Heart right ventricle (tissue), 16 donors: ENCODE measurements at places on chromosomes 1 and 21. TPM values are rescaled to one million over a fixed set of nuclear protein-coding genes. Genes with fewer than 3 reads are reported as not detected.

GRCh38 chr1:68919075-68919474, 422.2 kb upstream of the DEPDC1 start:
- DNase-seq: no peak

DNA sequence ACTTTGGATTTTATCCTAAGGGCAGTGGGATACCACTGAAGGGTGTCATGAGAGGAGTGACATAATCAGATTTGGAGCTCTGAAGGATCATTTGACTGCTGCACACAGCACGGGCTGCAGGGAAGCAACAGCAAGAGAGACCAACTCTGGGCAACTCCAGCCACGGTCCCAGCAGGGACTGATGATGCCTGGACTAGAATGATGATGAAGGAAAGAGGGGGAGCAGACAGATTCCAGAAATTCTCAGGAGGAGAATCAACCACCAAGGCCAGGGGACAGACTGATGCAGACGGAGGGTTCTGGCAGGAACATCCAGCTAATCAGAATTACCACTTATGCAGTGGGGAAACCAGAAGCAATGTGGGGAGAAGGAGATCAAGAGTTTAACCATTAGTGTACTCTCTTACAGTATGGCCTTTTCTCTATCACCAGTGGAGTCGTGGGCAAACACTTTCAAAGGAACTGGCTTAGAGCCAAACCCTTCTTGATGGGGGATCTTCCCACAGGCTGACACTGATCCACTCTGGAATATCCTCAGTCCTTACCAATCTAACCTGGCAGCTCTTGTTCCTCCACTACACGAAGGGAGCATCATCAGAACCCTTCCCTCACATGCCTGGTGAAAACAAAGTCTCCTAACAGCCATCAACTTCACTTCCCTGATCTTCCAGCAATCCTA, 3.3 kb downstream of the URB1 start:
- DNase-seq: no peak

DNA sequence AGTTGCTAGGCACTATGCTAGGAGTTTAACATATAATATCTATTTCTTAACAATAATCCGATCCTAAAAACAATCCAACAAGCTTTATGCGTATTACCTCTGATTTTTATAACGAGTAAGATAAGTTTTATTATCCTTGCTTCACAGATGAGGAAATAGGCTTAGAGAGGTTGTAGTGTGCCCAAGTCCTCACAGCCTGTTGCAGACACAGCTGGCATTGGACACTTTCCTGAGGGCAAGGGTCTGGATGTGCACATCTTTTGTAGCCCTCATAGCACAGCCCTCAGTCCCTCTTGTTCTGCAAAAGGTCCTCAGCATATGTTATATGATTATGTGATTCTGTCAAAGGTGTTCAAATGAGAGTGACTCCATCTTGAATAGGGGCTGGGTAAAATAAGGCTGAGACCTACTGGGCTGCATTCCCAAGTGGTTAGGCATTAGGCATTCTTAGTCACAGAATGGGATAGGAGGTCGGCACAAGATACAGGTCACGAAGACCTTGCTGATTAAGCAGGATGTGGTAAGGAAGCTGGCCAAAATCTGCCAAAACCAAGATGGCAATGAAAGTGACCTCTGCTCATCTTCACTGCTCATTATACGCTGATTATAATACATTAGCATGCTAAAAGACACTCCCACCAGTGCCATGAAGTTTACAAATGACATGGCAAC, 75.7 kb upstream of the F3 start:
- no peak for DNase-seq

- DNase-seq: peak; percentile 47
Observed at GRCh38 chr1:9293533-9294404, 1.1 kb downstream of the SPSB1 start.

TMEM82 gene
- total RNA-seq: not detected

GRCh38 chr1:81617308-81617967, 183.3 kb upstream of the ADGRL2 start:
- DNase-seq: no peak

DNA sequence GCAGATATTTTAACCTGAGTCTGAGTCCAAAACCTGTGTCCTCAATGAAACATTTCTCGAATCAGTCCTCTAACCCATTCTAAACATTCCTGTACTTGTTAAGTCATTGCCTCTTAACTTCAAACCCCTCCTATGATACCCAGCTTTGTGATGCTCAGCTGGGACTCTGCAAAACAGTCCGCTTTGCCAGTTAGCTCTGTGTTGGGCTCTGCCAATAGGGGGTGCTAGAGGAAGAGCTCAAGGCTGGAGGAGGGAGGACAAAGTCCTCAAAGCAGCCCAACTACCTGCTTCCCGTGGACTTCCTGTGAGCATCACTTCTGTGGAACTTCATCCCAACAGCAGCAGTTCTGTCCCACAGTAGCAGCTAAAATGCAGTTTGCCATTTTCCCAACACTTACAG, 38.1 kb upstream of the SYT14 start:
- DNase-seq: no peak

DNA sequence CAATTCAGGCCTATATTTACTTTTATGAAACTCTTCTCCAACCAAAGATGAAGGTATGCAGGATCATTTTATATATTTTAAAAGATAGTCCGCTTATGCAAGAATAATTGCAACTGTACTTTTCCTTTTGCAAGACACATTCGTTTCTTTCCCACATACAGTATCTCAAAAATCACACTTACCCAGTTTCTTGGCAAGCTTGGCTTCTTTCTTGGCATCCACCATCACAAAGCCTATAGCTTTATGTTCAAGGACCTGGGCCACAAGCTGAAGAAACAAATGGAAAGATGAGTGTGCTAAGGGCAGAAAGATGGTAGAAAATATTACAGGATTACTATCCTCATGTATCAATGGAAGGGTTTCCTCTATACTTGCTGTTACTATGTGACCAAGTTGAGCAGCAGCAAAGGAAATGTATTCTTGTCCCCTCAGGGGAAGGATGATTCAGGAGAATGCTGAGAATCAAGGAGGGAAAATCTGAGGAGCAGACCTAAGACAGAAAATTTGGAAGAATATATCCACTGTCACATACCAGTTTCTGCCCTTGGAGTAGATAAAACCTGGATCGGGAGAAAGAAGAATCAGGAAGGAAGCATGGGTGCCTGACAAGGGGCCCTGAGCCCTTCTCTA, 23.8 kb downstream of the CASQ2 start:
- DNase-seq: no peak

HPDL gene
- not detected for total RNA-seq

- no peak for DNase-seq
Observed at GRCh38 chr1:172720339-172720738, 61.4 kb downstream of the FASLG start.

DNA sequence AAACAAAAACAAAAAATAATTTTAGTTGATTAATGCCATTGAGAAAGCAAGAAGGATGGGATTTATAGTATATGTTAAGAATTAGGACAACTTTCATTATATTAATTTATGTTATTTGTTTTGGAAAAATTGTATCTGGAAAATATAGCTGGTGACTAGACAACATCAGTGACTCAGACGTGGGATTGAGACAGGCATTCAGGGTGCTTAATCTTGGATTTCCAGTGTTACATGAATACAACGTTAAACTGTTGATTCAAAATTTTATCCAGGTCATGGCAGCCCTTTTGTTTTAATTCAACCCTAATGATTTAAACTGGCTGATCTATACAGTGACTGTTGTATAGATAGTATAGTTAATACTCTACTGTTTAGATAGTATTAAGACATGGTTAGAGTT, 827.1 kb upstream of the B3GALT2 start:
- no peak for DNase-seq

DNA sequence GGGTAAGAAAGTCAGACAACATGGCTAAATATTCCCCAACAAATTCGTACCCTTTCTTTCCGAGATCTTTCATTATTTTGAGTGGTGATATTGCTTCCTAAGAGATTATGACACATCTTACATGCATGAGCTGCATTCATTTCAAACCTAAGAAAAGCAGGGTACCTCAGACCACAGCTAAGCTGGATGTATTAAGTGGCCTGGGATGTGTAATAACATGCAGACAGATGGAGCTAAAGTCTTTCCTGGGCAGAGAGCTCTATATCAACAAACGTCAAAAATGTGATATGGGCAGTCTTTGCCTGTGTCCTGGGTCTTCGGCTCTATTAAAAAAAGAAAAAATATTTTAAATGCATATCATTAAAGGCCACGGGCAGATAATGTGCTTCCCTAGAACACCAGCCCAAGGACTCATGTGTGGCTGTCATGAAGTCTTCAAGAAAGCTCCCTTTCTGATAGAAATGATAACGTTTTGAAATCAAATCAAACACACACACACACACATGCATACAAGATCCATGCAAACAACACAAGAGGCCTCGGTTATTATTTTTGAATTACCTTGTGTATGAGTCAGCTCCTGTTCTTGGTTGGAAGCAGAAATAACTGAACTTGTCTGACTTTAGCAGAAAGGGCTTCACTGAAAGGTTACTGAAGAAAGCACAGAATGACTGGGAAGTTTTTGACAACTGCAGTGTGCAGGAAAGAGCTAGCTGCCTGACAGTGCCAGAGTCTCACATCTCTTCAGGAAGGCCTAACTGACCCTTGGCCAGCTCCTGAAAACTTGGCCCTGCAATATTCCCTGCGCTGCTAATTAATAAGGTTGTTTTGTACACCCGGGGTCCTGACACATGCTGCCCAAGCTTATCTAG, 231.2 kb downstream of the DSCAM start:
- DNase-seq: no peak

TMEM240 gene
- total RNA-seq: 5.2 TPM

DNA sequence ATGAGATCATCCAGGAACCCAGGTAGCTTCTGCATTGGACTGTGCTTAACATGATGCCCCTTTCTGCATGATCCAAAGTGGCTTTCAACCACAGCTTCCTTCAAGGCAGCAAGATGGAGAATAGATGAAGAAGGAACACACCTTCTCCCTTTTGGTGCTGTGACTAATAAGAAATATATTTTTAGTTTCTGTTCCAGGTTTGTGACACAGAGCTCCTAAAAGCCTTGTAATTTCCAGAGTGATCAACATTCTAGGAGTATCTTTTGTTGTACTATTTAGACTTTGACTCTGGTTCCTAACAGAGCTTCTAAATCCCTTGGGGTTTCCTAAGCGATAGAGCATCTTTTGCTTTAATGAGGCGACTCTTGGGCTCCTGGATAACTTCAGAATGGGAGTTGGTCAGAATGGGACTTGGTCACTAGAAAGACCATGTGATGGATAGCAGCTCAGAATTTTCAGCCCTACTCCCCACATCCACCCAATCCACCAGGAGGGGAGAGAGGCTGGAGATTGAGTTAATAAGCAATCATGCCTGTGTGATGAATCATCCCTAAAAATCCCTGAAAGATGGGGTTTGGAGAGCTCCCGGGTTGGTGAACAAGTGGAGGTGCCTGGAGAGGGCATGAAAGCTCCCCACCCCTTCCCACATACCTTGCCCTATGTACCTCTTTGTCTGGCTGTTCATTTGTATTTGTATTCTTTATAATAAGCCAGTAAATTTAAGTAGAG, 134.8 kb downstream of the FGGY start:
- no peak for DNase-seq

CFAP107 gene
- not detected for total RNA-seq

DNA sequence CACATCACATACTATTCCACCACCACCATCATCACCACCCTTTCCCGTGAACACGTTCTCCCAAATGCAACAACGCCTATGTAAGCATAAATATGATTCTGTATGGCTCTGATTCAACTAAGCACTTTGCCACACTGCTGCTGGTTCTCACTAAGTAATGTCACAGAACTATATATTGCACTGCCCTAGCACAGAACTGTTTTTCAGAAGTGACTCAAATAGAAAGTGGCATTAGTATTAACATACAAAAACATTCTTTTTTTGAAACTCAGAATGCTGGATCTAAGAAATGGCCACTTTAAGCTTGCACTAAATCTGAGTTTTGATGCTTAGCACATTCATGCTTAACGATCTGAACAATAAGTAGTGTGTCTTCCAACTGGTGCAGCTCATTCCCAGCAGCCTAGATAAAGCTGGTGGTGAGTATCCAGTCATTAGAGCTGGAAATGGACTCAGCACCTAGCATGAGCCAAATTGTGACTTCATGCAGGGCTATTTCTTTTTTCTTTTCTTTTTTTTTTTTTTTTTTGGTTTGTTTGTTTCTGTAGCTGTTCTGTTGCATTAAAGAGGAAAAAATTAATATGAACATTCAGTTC, 46.2 kb upstream of the ZC3H11B start:
- no peak for DNase-seq

GRCh38 chr1:1171546-1172340, 1.9 kb upstream of the TTLL10 start:
- DNase-seq: no peak

- no peak for DNase-seq
Observed at GRCh38 chr1:230282157-230282556, 144.0 kb downstream of the PGBD5 start.

- no peak for DNase-seq
Observed at GRCh38 chr1:90356101-90356500, 361.0 kb downstream of the BARHL2 start.

CELA3B gene
- not detected for total RNA-seq

- DNase-seq: no peak
Observed at GRCh38 chr1:12383001-12383400, 153.2 kb downstream of the VPS13D start.

DNA sequence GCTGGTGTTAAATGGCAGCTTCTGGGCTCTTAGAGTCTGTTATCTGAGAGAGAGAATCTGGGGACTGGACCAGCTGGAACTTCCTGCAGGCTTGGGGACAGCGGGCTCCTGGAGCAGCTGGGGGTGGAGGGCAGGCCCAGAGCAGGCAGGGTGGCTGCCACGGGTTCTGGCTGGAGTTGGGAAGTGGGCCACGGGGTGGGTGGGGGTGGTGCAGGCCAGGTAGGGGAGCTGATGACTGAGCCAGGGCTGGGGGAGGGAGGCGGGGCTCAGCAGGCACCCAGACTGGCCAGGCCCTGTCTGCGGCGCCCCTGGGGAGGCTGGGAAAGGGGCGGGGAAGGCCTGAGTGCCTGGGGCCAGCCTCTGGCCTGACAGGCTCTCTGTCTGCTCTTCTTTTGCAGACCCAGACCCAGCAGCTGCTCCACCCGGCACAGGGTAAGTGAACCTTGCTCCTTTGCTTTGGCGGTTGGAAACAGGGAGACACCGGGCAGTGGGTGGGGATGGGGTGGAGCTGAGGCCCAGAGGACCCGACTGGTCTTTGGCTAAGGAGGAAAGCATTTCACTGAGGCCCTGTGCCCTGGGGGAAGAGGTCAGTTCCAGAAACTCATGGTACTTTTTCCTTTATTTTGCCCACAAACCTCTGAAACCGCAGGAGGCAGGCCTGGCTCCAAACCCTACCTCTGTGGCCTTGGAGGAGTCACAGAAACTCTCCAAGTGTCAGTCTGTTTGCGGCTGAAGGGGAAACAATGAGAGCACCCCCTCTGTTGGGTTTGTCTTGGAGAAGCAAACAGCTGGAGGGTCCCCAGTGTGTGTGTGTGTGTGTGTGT, 48.8 kb downstream of the ARHGEF10L start:
- DNase-seq: peak; percentile 70

DNA sequence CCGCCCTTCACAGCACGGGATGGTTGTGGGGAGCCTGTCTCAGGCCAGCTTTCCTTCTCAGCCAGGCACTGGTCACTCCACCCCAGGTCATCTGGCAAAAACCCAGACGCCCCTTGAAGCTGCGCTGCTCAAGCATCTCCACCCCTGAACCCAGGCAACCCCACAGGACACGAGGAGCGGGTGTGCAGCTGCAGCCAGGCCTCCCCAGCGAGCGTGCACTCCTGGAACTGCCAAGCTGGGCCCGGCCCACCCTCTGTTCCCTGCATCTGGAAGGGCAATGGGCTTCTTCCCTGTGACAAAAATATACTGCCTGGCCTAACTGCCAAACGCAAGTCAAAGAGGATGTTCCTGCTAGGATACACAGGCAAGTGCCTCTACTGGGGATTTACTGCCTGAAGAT, 39.7 kb downstream of the SLC66A1 start:
- no peak for DNase-seq
